Cerebellum (tissue), 4 donors: ENCODE measurements at places on chromosomes 13 and 19. TPM values are rescaled to one million over a fixed set of nuclear protein-coding genes. Genes with fewer than 3 reads are reported as not detected.

The FKRP gene
- 18.8 TPM for total RNA-seq

The ZNF77 gene
- 8.2 TPM for total RNA-seq

The KRTDAP gene
- not detected for total RNA-seq

The SELENOV gene
- total RNA-seq, result not detected

The ZNF66 gene
- 39.4 TPM for total RNA-seq

The ZNF665 gene
- 7.2 TPM for total RNA-seq

The KIR2DL1 gene
- total RNA-seq, result not detected

The CD70 gene
- not detected for total RNA-seq

The C19orf81 gene
- 2.1 TPM for total RNA-seq

The CYP2F1 gene
- total RNA-seq, result not detected

The ELL gene
- total RNA-seq, result 7.2 TPM

The KLHL1 gene
- total RNA-seq, result 23.2 TPM

The HAUS8 gene
- total RNA-seq, result 2.5 TPM

The GSX1 gene
- total RNA-seq, result 0.36 TPM

The CEACAM20 gene
- not detected for total RNA-seq

The PPP6R1 gene
- total RNA-seq, result 15.4 TPM

The LYPD5 gene
- 2.6 TPM for total RNA-seq

The IZUMO1 gene
- total RNA-seq, result 0.27 TPM

The CEACAM16 gene
- total RNA-seq, result not detected

The BTBD2 gene
- 48.9 TPM for total RNA-seq

The TMEM38A gene
- total RNA-seq, result 11.3 TPM

- DNase-seq, result no peak
Measured at GRCh38 chr19:8324186-8325050, 3.1 kb downstream of the RPS28 start.

GRCh38 chr13:18944501-18945068, 237.0 kb downstream of the TUBA3C start:
- no peak for DNase-seq

DNA sequence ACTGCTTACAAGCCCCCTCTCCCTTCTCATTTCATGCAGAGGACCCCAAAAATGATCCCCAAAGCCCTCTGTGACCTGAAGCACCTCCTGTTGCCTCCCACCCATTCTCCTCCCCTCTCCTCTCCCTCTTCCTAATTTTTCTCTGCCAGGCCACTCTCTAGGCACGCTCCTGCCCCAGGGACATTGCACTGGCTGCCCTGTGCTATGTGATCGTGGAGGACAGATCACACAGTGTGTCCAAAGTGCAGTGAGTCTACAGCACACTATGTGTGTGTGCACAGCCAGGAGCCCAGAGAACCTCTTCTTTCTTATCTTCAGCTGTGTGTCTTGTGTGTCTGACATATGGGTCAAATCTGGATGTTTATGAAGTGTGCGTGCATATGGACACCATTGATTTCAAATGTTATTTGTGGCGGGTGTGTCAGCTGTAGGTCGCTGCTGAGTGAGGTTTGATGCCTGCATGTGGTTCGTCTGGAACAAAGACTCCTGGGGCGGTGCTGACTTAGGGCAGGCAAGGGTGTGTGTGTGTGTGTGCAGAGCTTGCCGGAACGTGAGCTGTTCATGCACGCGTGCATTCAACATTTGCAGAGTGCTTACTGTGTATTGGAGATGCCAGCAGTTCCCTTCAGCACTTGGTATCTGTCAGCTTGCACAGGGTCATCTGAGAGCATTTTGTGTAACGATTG, 2.1 kb upstream of the KLHL26 start:
- DNase-seq, result no peak

DNA sequence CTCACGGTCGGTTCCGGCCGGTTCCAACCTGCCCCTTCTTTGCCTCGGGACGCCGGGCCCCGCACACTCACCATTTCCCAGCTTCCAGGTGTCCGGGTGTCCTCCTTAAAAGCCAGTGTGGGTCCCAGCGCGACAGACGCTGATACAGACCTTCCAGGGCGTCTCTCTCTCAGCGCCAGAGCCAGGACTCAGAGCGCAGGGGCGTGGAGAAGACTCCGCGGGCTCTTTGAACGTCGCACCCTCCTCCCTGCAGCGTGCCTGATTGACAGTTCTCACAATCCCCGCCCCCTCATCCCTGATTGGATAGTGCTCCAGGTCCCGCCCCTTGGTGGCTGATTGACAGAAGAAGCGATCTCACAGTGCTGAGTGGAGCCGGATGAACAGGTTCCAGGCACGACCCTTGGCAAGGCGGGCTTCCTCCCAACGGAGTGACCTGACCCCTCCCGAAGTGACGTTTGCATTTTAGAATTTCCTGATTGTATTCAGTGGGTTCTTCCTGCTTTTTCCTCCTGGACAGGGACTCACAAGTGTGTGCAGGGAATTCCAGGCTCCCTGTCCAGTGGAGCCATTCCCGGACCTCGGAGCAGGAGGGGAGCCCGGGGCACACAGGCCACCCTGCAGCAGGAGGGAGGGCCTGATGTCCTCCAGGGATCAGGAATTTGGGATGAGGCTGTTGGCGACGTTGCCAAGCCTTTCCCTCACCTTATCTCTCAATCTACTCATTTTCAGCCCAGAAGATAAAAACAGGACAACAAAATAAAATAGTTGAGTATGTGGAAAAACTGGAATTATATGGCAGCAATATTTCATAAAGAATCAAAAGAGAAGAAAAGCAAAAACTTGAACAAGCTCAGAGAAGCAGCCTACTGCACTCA, at the start of gene ZNF823:
Gene ZNF823, minus strand, starts transcription at position 201 of the 875 bp plus-strand sequence. Its CDS starts 127 bp downstream, at position 74.
- peak; percentile 97 for DNase-seq

- peak; percentile 98 for DNase-seq
Measured at GRCh38 chr19:1507763-1508506, 4.9 kb downstream of the ADAMTSL5 start.

DNA sequence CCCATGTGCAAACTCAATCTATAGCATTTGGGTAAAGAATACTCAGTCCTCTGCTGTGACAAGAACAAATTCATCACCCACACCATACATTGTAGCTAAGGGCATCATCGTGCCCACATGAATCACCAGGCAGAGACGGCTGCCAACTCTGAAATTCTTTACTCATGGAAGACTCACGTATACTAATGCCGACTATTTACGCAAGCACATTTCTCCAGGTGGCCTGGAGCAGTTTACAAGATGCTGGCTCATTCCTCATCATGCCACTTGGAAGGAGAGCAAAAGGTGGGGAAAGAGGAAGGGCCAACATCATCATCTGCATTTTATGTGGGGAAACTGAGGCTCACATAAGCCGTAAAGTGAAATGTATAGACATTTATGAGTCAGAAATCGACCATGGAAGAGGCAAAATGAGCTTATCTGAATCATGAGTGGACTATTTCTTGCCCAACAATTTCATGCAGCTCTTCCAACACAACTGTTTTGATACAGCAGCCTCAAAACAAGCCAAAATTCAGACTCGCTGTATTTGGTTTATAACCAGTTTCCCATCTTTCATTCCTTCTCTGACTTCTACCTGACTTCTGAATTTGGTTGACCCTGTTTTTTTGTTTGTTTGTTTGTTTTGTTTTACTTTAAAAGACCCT, 213.9 kb upstream of the SERP2 start:
- no peak for DNase-seq

- DNase-seq, result no peak
Measured at GRCh38 chr13:23673354-23673753, 103.1 kb downstream of the TNFRSF19 start.

- no peak for DNase-seq
Measured at GRCh38 chr13:53694814-53695532, 666.4 kb downstream of the OLFM4 start.

- DNase-seq, result no peak
Measured at GRCh38 chr13:81658598-81659370, 1317.9 kb upstream of the SPRY2 start.

DNA sequence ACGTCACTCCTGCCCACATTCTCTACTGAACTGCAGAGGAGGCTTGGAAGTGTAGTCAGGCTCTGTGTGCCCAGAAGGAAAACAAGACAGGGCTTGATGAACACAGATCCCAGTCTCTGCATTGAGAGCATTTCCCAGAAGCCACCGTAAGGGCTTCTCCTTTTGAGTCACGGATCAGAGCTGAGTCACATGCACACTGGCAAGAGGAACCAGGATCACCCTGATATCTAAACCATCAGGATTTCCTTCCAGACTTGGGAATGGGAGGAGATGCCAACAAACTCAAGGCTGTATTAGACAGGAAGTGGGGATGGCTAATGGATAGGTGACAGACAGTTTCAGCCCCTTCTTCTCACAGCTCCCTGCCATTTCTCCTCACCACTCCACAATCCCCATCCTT, 17.7 kb upstream of the FBXO17 start:
- DNase-seq, result no peak

DNA sequence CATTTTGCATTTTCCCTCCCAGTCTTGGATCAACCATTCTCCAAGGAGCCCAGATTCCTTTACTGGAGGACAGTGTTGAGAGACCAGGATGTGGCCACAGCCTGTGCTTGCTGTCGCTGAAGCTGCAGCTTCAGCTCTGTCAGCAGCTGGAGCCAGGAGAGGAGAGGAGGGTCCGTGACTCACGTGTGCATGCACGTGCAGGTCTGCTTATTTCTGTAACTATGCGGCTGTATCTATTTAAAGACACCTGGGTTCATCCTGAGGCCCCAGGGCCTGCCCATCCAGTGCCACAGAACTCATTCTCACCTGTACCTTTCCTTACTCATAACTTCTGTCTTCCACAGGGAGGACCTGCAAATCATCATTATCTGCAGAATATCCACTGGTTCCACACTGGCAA, 8.2 kb upstream of the LAMP1 start:
- no peak for DNase-seq

GRCh38 chr13:51781246-51782022, 22.5 kb downstream of the DHRS12 start:
- no peak for DNase-seq

DNA sequence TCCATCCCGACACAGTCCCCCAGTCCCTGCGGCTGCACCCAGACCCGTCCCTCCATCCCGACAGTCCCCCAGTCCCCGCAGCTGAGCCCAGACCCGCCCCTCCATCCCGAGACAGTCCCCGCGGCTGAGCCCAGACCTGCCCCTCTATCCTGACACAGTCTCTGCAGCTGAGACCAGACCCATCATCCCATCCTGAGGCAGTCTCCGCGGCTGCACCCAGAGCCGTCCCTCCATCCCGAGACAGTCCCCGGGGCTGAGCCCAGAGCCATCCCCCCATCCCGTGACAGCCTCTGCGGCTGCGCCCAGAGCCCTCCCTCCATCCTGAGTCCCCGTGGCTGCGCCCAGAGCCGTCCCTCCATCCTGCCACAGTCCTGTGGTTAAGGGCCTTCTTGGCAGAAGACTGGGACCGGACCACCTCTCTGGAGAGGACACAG, 28.8 kb upstream of the TMEM255B start:
- no peak for DNase-seq

GRCh38 chr19:38055655-38056521, 148.9 kb downstream of the SIPA1L3 start:
- DNase-seq, result no peak

DNA sequence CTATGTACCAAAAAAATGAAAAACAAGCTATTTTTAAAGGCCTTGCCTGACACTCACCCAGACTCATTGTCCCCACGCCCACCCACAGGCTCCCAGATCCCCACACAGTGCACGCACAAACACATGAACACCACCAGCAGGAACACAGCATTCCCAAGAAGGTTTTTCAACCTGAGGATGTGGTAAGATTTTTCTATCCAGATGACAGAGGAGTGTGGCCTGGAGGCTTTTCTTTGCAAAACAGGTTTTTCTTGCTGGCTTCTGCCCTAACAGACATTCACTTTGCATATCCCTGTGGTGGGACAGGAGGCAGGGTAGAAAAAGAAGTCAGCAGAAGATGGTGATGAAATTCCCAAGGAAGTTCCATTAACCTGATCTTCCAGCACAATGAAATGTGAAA, 97.8 kb downstream of the KLF12 start:
- no peak for DNase-seq

GRCh38 chr19:46903458-46903857, 42.7 kb downstream of the ARHGAP35 start:
- no peak for DNase-seq

GRCh38 chr19:39968789-39969188, 2.2 kb upstream of the PSMC4 start:
- no peak for DNase-seq

- no peak for DNase-seq
Measured at GRCh38 chr13:108268466-108269112, 929 bp upstream of the TNFSF13B start.

- DNase-seq, result peak; percentile 63
Measured at GRCh38 chr19:2475018-2475701, 767 bp upstream of the GADD45B start.

- DNase-seq, result no peak
Measured at GRCh38 chr19:32677657-32678056, 2.0 kb downstream of the RGS9BP start.

GRCh38 chr19:35206379-35206778, 22.2 kb downstream of the FAM187B start:
- DNase-seq, result no peak

DNA sequence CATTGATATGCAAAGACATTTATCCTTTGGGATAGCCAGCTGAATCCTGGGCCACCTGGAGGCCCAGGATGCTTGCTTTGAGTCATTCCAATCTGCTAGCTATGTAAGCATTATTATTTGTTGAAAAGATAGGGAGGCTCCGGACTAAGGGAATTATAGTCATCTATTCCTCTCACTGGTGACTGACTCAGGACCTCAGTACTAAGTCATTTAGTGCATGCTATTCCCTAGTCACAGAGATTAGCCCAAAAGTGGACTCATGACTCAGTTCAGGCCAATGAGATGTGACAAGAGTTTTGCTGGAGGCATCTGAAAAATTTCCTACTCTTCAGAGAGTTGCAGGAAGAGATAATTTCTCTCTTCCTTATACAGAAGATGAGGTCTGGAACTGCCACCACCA, 67.9 kb upstream of the ITM2B start:
- no peak for DNase-seq

GRCh38 chr19:19427944-19428343, 22.5 kb downstream of the GATAD2A start:
- DNase-seq, result no peak

GRCh38 chr19:33193865-33194362, at the start of gene LRP3:
Gene LRP3 (plus strand): TSS chr19:33194330. CDS start chr19:33194786, 456 bp downstream.
- peak; percentile 84 for DNase-seq

- peak; percentile 75 for DNase-seq
Measured at GRCh38 chr13:100547791-100548201, 40.8 kb downstream of the GGACT start.

DNA sequence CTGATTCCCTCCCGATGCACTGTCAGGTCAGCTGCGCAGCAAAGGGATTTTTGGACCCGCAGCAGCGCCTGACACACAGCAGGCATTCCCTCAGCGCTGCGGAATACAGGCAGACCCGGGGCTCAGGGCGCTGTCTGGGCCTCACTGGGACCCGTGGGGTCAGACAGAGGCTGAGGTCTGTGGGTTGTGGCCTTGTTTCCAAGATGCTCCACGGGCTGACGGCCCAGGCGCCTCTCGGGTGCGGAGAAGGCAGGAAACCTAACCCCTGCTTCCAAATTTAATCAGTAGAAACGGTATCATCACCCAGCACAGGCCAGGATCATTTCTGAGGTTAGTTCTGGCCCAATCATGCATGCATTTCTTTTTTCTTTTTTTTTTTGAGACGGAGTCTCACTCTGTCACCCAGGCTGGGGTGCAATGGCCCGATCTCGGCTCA, 686 bp upstream of the RNF126 start:
- no peak for DNase-seq
